ENCODE measurements at places on chromosomes 1 and 21.

DNA sequence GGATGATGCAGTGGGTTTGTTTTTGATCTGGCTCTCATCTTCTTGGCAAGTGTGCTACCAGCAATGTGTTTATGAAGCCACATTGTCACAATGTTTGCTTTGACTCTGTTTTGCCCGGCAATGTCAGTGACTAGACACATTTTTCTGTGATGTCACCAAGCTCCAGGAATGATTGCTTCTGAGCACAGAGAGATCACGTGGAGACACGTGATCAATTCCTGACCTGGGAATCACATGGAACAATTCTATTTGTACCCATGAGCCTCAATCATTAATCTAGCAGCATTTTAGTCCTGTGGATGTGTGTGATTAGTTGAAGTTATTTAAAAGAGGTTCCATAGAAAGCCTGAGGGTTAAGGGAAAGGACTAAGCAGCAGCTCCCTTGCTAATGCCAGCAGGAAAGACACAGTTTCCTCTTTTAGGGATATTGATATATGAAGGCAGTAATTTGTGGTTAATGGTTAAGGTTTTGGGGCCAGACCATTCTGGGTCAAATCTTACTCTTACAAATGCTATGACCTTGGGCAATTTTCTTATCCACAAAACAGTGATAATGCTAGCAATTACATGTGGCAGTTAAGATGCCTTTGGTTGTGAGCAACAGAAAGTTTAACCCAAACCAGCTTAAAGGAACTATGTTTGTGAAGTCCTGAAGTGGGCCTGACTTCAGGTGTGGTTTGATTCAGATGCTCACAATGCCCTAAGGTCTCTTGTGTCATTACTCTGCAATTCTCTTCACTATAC, 59.0 kb downstream of the FASLG start:
- H3K36me3 ChIP-seq: no peaks in the 10 kb centered on the region
- no peak for DNase-seq
- peaks cover 11% of the 10 kb centered on the region for H3K4me1 ChIP-seq
- H3K27ac ChIP-seq: no peak overlapping the region
- H3K4me3 ChIP-seq: no peak overlapping the region

- no peak for DNase-seq
- no peaks in the 10 kb centered on the region for H3K36me3 ChIP-seq
- no peaks in the 10 kb centered on the region for H3K4me1 ChIP-seq
- no peak overlapping the region for H3K27ac ChIP-seq
- no peaks in the 10 kb centered on the region for H3K27me3 ChIP-seq
These were observed 233.7 kb upstream of the NFIA start for GRCh38 chr1:60848583-60849188.

DNA sequence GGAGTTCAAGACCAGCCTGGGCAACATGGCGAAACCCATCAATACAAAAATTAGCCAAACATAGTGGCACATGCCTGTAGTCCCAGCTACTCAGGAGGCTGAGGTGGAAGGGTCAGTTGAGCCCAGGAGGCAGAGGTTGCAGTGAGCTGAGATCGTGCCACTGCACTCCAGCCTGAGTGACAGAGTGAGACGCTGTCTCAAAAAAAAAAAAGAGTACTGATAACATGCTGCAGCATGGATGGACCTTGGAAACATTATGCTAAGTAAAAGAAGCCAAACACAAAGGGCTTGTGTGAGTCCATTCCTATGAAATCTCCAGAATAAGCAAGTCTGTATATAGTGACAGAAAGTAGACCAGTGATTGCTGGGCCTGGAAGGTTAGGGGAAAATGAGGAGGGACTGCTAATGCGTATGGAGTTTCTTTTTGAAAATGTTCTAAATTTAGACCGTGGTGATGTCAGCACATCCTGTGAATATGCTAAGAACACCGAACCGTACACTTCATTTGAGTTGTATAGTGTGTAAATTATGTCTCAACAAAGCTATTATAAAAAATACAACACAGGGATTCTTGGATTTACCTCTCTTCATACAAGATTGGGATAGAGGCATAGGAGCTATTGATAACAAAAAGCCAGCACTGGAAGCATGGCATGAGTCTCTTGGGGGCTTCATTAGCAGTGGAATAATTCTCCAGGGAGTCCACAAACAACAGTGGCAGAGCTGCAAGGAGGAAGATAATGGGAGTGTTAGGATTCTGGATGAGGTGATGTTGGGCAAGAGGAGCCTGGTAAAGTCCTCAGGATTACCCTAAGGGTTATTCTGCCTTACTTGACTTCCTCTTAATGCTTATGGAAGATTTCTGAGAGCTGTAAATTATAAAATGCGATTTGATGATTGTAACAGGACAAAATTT, 73.5 kb downstream of the TTC3 start:
- no peak overlapping the region for H3K4me3 ChIP-seq
- no peak for DNase-seq
- H3K27me3 ChIP-seq: no peaks in the 10 kb centered on the region
- no peaks in the 10 kb centered on the region for H3K4me1 ChIP-seq
- peaks cover 59% of the 10 kb centered on the region for H3K36me3 ChIP-seq

DNA sequence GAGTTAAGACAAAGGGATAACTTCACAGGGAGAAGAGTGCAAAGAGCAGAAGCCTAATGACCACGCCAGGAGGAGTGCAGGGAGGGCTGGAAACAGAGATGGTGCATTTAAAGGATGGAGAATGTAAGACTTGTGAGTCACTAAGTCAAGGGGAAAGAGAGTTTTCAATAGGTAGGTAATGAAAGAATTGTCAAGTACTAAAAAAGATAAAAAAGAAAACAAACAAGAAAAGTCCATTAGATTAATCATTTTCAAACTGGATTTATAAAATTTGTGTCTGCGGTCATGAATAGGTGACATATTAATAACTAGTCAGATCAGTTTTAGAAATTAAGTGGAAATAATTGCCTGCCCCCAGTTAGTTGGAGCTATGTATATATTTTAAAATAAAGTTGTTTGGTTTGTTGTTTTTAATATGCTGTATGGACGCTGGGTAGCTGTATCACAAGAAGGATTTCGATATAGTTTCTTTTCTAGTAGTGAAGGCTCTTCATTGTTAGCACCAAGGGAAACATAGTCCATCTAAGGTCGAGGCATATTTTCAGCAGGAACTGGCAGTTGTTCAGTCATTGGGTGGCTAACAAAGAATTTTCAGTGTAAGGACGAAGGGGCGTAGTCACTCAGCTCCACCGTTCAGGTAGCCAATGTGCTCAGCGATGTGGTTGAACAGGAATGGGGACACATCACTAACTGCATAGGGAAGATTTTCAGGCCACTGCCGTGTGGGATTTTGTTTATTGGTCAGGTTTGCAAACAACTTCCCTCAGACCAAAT, 203.0 kb downstream of the TGFB2 start:
- no peak for DNase-seq
- H3K4me1 ChIP-seq: no peaks in the 10 kb centered on the region
- no peak overlapping the region for H3K27ac ChIP-seq
- H3K27me3 ChIP-seq: no peaks in the 10 kb centered on the region
- no peaks in the 10 kb centered on the region for H3K36me3 ChIP-seq

DNA sequence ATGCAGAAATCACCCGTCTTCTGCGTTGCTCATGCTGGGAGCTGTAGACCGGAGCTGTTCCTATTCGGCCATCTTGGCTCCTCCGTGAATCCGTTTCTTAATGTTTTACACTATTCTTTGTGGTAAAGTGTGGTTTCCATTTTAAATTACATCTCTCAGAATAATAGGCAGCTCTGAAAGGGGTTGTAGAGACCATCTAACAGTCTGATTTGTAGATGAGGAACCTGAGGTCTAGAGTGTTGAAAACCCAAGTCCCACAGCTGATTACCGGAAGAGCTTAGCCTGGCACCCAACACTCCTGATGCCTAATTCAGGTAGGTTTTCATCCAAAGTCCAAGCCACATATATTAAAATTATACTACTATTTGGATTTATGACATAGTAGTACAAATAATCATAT, 144.0 kb downstream of the LEPR start:
- no peaks in the 10 kb centered on the region for H3K27me3 ChIP-seq
- no peak overlapping the region for H3K4me3 ChIP-seq
- H3K4me1 ChIP-seq: no peaks in the 10 kb centered on the region
- no peak for DNase-seq
- no peaks in the 10 kb centered on the region for H3K36me3 ChIP-seq

DNA sequence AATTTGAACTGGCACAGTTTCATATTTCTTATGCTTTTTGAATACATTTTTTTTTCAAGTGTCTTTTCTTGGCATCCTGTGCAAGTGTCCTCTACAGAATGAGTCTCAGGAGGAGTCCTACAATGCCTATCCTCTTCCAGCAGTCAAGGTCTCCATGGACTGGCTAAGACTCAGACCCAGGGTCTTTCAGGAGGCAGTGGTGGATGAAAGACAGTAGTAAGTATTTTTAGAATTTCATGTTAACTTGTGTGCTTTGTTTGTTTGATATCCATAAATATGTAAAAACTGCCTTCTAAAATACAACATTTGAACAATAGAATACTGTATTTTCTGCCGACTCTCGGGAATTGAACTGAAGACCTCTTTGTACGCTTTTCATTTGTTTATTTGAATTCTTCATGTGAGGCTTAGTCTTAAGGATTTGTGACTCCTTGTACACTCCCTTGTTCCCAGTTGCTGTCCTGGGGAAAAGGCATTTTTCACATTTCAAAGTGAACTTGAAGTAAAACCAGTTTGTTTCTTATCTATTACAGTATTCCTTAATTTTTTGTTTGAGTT, 56.6 kb downstream of the NCF2 start:
- H3K27me3 ChIP-seq: no peaks in the 10 kb centered on the region
- no peak for DNase-seq
- peaks cover 84% of the 10 kb centered on the region for H3K36me3 ChIP-seq
- H3K4me1 ChIP-seq: no peaks in the 10 kb centered on the region

GRCh38 chr1:176691251-176692228, 228.6 kb downstream of the PAPPA2 start:
- no peak overlapping the region for H3K27ac ChIP-seq
- DNase-seq: no peak
- no peak overlapping the region for H3K4me3 ChIP-seq
- H3K4me1 ChIP-seq: no peaks in the 10 kb centered on the region

DNA sequence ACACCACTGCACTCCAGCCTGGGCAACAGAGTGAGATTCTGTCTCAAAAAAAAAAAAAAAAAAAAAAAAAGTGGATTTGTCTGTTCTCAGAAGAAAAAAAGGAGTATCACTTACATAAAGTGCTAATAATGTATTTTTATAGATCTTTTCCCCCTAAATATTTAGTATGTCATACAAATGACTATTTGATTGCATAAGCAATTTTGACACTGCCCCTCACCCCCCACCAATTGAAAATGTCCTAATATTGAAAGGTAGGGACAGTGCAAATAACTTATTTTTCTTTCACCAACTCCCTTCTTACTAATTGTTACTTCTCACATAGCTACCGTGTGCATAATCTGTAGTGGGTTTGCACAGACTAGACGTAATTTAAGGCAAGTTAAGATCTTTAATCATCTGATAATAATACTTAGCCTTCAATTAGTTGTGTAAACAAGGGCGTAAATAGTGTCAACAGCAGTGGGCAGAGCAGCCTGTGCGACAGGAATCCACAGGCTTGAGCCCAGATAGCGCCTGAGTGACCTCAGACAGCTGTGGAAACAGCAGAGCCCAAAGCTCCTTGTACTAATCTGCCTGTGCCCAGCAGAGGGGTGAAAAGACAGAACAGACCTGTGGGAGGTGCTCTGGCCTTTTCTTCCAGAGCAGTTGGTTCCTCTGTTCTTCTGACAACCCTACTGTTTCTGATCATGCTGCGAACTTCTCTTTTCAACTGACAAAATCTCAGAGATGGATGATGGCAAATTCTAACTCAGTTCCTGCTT, 4.5 kb upstream of the IER5 start:
- no peak overlapping the region for H3K4me3 ChIP-seq
- H3K36me3 ChIP-seq: no peaks in the 10 kb centered on the region
- no peak overlapping the region for H3K27ac ChIP-seq
- H3K27me3 ChIP-seq: no peaks in the 10 kb centered on the region
- DNase-seq: no peak

DNA sequence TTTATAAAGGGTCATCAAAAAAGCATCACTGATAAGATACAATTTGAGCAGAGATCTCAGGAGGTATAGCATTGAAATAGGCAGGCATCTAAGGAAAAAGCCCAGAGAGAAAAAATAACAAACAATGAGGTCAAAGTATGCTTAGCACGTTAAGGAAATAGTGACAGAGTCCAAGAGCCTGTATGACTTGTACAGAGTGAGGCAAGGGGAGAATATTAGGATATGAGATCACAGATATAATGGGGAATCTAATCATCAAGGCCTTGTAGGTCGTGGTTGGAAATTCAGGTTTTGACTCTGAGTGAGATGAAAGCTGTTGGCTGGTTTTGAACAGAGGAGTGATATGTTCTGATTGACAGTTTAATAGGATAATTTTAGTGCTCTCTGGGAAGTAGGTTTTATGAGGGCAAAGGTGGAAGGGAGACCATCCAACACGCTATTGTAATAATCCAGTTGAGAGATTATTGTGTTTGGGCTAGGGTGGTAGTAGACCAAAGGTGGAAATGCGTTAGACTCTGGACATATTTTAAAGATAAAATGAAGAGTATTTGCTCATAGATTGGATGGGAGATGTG, 644.6 kb upstream of the TMPRSS15 start:
- DNase-seq: no peak
- H3K27ac ChIP-seq: no peak overlapping the region
- no peaks in the 10 kb centered on the region for H3K36me3 ChIP-seq
- H3K4me1 ChIP-seq: no peaks in the 10 kb centered on the region

GRCh38 chr1:119009312-119009655, 21.1 kb upstream of the TBX15 start:
- peaks cover 47% of the 10 kb centered on the region for H3K27me3 ChIP-seq
- no peak for DNase-seq
- peaks cover 32% of the 10 kb centered on the region for H3K4me1 ChIP-seq
- H3K36me3 ChIP-seq: no peaks in the 10 kb centered on the region

- H3K27ac ChIP-seq: peak overlapping the region; percentile 68
- H3K4me1 ChIP-seq: peaks cover 37% of the 10 kb centered on the region
- H3K4me3 ChIP-seq: peak overlapping the region; percentile 9
- H3K27me3 ChIP-seq: no peaks in the 10 kb centered on the region
- H3K36me3 ChIP-seq: peaks cover 26% of the 10 kb centered on the region
- no peak for DNase-seq
These were observed 13.5 kb downstream of the VANGL1 start for GRCh38 chr1:115655306-115655663.

DNA sequence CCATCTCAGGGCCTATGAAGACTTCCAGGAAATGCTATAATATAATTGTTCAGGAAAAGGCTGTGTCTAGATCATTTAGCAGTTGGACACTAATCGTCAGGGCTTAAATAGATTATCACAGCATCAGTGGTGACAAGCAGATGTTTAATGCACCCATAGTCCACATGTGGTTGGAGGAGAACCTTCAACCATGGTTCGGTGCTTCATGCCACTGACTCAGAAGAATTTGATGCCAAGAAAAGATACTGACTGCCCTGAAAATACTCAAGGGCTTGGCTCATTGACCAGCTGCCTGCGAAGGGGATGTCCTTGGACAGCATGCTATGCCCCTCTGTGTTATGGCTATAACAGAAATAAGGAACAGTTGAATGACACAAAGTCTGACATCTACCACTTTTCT, 175.7 kb downstream of the HHIPL2 start:
- no peak overlapping the region for H3K4me3 ChIP-seq
- no peak for DNase-seq
- no peaks in the 10 kb centered on the region for H3K36me3 ChIP-seq
